ENCODE measurements at places on chromosomes 16 and 17.

- no peak for DNase-seq
Measured at GRCh38 chr16:62478903-62479458, 442.7 kb upstream of the CDH8 start.

DNA sequence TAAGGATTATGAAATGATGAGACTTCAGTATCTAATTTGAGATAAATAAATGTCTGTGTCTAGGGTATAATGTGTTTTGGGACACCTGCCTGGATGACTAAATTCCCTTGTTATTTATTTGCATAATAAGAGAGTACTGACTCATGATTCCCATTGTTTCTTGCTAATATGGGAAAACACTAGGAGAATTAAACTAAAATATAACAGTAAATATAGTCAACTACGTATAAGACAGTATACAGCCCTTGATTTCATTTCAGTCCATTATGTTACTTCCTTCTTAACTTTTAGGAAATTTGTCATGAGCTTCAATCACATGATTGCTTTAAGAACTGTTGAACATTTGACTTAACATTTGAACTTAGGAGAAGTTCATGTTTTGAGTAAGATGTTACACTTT is 62.4 kb downstream of the VMP1 start:
- no peak for DNase-seq

GRCh38 chr17:49349541-49349940 is 12.5 kb downstream of the ZNF652 start:
- no peak for DNase-seq

DNA sequence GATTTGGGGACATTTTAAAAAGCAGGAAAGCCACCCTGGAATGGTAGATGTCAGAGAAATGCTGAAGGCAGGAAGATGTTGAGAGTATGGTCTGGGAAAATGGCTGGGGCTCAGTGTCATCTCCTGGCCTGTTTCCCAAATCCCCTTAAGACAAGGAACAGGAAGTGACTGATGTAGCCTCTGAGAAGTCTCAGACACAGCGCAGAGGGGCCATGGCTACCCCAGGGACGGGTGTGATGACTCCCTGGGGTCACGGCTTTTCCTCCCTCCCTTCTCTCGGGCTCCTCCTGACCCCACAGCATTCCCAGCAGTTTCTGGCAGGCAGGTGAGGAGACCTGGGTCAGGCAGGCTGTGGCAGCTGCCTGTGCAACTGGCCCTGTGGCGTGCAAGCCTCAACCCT is 45.4 kb downstream of the RAP1GAP2 start:
- DNase-seq, result no peak

GRCh38 chr17:76382351-76382802 is 2.0 kb upstream of the SPHK1 start:
- DNase-seq, result no peak

- no peak for DNase-seq
Measured at GRCh38 chr17:42989726-42990652, 8.2 kb upstream of the RPL27 start.

GRCh38 chr17:10648381-10648780 is 8.7 kb downstream of the MYH3 start:
- no peak for DNase-seq

DNA sequence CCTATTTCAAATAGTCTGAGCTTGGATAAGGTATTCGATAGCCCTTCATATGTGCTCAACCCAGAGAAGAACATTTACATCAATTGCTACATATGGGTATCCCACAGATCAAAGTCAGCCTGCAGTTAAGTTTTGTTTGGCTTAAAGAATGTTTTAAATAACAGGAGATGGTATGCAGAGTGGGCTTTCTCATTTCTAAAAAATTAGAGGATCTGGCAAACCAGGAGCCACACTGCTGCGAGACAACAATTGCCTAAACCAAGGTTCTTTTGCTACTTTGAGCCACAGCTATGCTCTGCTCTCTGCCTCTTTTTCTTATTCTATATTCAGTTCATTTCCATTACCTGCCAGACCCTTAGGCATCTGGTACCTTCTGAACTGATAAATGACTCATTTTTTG is 30.2 kb upstream of the ARHGAP44 start:
- DNase-seq, result no peak

- no peak for DNase-seq
Measured at GRCh38 chr17:66348584-66349165, 46.3 kb downstream of the PRKCA start.

Measured in renal pelvis (tissue), 12 donors.